Left renal pelvis (tissue), 4 donors: ENCODE measurements at places on chromosomes 7 and 10. TPM values are rescaled to one million over a fixed set of nuclear protein-coding genes. Genes with fewer than 3 reads are reported as not detected.

- no peak for DNase-seq
These were observed 1.7 kb upstream of the C7orf25 start for GRCh38 chr7:42913591-42913990.

DNA sequence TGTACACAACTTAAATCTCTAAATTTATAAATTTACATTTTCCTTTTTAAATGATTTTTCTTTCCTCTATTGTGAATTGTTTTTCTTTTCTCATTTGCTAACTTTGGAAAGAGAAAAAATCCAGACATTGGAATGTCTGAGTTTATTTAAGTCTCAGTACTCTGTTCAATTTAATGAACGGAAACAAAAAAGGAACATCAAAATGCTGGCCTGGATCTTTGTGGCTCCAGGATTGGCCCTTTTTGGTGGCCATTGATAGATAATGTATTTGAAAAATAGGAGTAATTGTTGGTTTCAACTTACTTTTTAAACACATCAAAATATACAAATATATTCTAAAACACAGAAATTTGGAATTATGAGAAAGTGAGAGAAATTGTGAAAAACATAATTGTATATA, 336.0 kb downstream of the SUGCT start:
- no peak for DNase-seq

GRCh38 chr10:33813871-33814270, 479.4 kb upstream of the NRP1 start:
- no peak for DNase-seq

The PPA1 gene
- polyA plus RNA-seq, result 115 TPM

DNA sequence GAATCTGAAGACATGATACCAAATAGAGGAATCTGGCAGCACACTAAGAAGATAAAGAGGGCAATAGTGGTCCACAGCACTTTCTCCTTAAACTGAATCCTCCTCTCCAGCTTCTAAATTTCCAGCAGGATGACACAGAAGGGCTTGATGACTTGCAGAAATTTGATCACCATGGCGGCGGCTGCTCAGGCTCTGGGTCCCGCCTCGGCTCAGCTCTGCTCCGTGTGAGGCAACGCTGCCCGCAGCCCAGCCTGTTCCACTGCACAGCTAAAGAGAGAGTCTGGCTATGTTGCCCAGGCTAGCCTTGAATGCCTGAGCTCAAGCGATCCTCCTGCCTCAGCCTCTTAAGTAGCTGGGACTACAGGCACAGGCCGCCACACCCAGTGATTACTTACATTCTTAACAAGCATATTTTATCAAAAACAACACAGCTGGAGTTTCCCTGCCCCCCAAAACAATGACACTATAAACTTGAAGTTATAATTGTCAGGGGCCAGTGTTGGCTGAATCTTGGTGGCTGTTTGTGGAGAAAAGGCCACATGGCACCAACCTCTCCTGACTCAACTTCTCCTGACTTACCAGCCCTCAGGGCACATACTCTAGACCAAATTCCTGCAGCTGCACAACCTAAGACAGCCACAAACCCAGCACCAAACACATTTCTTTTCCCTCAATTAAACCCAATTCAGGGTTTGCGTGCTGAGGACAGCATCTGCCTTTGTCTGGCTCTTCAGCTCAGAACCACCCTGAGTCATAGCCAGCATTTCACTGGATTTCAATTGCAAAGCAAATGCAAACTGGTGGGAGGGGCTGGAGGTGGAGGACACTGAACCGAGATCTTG, 11.6 kb upstream of the TNPO3 start:
- DNase-seq, result no peak

GRCh38 chr7:137091396-137091795, 222.9 kb downstream of the CHRM2 start:
- DNase-seq, result no peak

GRCh38 chr10:31875608-31876007, 53.0 kb downstream of the ARHGAP12 start:
- no peak for DNase-seq

DNA sequence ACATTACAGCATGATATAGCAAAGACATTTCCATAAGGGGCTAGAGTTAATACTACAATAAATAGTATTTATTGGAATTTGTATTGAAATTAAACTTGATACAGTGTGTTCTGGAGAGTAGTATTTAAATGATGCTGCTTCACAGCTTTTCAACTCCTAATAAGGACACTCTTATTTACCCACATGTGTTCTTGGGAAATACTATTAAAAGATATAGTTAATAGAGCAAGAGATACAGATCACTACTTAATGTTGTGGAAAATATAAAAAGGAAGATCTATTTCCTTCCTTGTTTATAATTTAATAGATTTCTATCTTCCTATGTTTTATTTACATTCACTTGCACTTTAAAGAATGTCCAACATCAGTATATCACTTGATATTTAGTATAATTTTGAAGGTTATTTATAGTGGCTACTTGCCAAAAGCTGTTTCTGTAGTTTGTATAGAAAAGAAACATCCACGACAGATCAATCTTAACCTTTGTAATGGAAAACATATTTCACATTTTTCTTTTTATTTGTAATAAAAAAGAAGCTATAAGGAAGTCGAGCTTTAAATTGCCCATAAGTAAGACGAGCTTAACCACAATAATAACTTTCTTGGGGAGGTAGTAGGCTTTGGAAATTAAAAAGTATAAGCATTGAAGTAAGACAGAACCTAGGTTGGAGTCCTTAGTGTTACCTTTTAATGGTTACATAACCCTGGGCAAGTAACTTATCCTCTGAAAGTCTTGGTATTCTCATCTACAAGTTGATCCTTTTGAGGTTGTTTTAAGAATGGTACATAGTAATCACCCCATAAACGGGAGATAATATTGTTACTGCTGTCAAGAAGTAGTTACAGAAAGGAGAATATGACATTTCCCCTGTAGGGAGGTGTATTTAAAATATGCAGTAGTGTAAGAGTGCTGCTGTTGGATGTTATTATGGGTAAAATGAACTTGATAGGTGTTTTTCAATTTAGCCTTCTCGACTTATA, 32.8 kb downstream of the CPED1 start:
- DNase-seq, result no peak

DNA sequence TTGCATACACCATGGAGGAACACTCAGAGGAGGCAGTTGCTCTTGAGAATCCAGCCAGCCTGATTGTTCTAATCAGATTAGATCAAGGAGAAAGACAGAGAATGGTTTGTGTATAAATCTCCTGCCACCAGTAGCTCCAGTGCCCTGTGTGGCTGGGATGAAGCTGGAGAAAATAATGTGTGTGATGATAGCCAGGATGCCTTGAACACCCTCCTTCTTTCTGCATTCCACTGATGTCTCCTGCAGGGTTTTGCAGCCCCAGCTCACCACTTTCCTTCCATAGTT, 614.7 kb upstream of the FOXK1 start:
- DNase-seq, result no peak

DNA sequence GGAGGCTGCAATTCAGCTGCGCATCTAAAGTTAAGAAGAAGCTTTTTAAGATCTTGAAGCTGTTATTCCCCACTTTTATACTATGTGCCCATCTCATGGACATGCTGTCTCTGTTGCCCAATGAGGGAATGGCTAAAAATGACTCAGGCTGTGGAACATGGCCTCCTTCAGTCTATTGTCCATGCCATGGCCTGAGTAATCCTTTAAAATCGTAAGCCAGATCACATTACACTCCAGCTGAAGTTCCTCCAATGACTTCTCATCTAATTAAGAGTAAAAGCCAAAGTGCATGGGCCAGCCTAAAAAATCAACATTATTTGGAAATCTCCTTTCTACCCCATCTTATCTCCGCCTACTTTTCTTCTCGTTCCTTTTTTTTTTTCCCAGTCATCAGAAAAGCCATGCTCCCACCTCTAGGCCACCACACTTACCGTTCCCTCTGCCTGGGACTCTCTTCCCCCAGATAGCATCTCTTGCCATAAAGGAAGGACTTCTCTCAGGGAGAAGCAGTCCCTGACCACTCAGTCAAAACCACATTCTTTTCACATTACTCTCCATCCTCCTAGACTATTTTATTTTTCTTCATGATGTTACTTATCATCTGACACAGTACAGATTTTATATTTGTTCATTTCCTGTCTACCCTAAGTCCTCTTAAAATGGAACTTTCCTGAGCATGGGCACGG, 337.4 kb downstream of the PRPF18 start:
- DNase-seq, result no peak

GRCh38 chr10:73814896-73815718, 3.7 kb upstream of the NDST2 start:
- no peak for DNase-seq

DNA sequence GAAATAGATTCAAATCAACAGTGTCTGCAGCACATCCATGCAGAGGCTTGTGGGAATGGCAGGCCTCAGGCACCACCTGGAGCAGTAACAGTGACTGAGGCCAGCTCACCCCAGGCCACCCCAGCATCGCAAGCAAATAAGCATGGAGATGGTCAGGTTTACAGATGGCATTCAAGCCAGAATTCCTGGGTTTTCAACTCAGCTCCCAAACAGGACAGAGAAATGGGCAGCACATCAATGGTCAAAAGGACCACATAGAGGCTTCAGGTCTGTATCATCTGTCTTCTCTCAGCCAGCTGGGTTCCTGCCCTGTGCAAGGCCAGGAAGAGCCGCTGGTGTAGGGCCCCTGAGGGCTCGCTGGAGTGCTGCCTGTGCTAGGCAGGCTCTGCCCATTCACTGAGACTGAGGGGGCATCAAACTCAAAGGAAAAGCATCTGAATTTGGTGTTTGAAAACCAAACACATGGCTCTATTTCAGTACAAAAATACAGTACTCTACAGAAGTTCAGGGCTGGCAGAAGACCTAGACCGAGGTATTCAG, 112.5 kb downstream of the KMT2E start:
- no peak for DNase-seq

GRCh38 chr10:16902606-16903005, 85.4 kb upstream of the RSU1 start:
- DNase-seq, result no peak

The RBP3 gene
- polyA plus RNA-seq, result 0.09 TPM

The KCNIP2 gene
- polyA plus RNA-seq, result 6.5 TPM

DNA sequence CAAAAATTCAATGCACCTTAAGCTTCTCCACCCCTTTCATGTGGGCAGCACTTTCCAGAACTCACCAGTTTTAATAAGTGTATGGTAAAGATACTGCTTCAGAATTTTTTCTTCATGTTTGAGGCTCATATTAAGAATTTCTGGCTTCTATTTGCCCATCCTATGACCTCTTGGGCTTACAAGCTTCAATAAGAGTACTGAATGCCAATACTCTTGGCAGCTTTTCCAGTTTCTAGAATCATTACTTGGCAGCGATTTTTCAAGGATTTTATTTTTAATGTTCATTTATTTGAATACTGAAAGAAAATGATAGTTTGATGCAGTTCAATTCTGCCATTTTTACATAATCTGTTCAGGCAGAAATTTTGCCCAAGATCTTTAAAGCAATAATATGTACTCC, 242.1 kb upstream of the KCND2 start:
- DNase-seq, result no peak

GRCh38 chr7:44318332-44318731, 7.1 kb downstream of the CAMK2B start:
- no peak for DNase-seq

The CFAP43 gene
- polyA plus RNA-seq, result 2.5 TPM

The OR9A2 gene
- not detected for polyA plus RNA-seq

The RARRES2 gene
- 59.5 TPM for polyA plus RNA-seq
